Activated CD4-positive, alpha-beta memory T cell treated with anti-CD3 and anti-CD28 coated beads for 36 hours (primary cell): ENCODE measurements at places on chromosomes 2 and 18. TPM values are rescaled to one million over a fixed set of nuclear protein-coding genes. Genes with fewer than 3 reads are reported as not detected.

IMPA2 gene
- total RNA-seq = 21.6 TPM

DNA sequence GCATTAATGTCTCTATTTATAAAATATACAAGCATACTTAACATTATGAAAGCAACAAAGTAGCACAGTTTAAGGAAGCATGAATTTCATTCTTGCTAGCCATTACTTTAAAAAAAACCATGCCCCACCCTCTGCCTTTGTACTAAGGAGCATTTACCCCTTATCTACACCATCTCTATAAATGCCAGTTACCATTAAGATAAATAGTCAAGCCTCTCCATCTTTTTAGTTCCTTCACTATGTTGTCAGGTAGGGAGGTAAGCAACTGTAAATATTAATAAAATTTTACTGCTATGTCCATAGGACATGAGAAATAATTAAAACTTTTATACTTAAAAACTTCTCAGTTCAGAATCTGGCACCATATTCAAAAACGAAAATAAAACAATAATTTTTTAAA lies 42.1 kb downstream of the ROCK1 start:
- peaks cover 32% of the 10 kb centered on the region for H3K4me1 ChIP-seq
- H3K4me3 ChIP-seq = no peak overlapping the region
- H3K36me3 ChIP-seq = peaks cover 8% of the 10 kb centered on the region
- no peak overlapping the region for H3K27ac ChIP-seq
- DNase-seq = no peak
- H3K27me3 ChIP-seq = no peaks in the 10 kb centered on the region

- H3K36me3 ChIP-seq = no peaks in the 10 kb centered on the region
- DNase-seq = no peak
- H3K4me3 ChIP-seq = no peak overlapping the region
- H3K27ac ChIP-seq = no peak overlapping the region
- H3K4me1 ChIP-seq = no peaks in the 10 kb centered on the region
- H3K27me3 ChIP-seq = peaks cover 14% of the 10 kb centered on the region
Measured at GRCh38 chr2:85095094-85095493, 38.1 kb upstream of the TCF7L1 start.

- no peaks in the 10 kb centered on the region for H3K36me3 ChIP-seq
- no peak overlapping the region for H3K4me3 ChIP-seq
- H3K4me1 ChIP-seq = peaks cover 4% of the 10 kb centered on the region
- H3K27ac ChIP-seq = no peak overlapping the region
- DNase-seq = no peak
Measured at GRCh38 chr2:36335597-36335996, 20.0 kb upstream of the CRIM1 start.
